DND-41 (cell line): ENCODE measurements at places on chromosomes 3 and 15.

DNA sequence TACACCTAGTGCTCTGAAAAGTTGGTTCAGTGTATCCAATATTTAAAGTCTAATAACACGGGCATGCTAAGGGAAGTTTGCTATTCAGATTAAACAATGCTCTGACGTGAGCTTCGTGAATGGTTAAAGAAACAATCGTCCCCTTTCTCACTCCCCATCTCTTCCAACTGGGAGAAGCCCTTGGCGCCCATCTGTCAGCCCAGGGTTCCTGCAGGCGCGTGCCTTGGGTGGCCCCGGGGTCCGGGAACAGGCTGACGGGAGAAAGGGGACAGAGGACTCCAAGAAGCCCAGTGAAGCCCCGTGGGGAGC lies 413 bp downstream of the SEC22C start:
- DNase-seq, result no peak

GRCh38 chr3:14404186-14404585 lies 1.8 kb downstream of the SLC6A6 start:
- no peak for DNase-seq

- peak; percentile 36 for DNase-seq
These were observed 77.2 kb downstream of the SCN10A start for GRCh38 chr3:38738630-38739395.

DNA sequence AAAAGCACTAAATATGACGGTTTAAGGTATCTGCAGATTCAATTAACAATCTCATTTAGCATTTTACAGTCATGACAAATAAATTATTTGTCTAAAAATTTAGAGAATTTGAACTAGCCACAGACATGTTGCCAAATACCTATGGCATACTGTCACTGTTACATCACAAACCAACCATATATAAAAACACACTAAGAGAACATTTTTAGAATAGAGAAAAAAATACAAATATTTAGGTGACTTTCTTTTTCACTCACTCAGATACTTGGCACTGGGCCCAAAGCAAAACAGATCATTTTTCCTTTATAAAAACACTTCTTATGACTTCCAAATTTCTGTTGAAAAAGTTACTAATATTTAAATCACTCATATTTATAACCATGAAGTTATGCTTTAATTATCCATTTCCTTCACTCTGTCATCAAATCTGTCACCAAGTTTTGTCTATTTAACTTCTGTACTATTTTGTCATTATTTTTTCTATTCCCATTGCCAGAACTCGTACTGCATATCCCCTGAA lies 644.7 kb downstream of the OTOL1 start:
- DNase-seq, result no peak

- DNase-seq, result no peak
These were observed 2.8 kb upstream of the XCR1 start for GRCh38 chr3:46029953-46030543.

DNA sequence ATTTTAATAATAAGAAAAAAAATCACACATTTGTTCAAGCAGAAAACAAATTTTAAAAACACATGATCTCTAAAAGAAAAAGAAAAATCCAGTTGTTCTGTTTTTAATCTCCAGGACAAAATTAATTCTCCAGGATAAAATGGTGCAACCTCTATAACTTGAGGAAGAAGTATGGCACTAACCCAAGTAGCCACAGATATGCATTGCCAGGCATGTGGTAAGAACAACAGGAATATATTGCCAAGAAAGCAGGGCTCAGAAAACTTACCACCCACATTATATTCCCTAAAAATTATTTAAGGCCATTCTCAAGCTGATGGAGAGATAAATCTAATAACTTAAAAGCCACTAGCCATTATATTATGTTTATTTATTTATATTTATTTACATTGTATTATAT lies 295.7 kb upstream of the TMCO5A start:
- DNase-seq, result no peak

DNA sequence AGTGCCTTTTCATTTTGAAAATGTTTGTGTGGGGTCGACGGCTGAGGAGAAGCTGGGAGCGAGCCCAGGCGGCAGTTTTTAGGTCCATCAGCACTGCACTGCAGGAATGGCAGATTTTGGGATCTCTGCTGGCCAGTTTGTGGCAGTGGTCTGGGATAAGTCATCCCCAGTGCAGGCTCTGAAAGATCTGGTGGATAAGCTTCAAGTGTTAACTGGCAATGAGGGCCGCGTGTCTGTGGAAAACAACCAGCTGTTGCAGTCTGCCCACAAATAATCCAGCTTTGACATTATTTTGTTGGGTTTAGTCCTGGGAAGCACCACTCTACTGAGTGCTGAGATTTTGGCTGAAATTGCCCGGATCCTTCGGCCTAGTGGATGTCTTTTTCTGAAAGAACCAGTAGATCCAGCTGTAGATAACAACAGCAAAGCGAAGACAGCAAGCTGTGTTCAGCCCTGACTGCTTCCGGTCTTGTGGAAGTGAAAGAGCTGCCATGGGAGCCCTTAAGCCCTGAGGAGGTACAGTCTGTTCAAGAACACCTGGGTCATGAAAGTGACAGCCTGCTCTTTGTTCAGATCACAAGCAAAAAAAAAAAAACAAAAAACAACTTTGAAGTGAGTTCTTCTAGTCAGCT lies 13.1 kb upstream of the ANP32A start:
- DNase-seq, result peak; percentile 79

- DNase-seq, result no peak
These were observed 33.9 kb downstream of the ILDR1 start for GRCh38 chr3:121988146-121988545.

DNA sequence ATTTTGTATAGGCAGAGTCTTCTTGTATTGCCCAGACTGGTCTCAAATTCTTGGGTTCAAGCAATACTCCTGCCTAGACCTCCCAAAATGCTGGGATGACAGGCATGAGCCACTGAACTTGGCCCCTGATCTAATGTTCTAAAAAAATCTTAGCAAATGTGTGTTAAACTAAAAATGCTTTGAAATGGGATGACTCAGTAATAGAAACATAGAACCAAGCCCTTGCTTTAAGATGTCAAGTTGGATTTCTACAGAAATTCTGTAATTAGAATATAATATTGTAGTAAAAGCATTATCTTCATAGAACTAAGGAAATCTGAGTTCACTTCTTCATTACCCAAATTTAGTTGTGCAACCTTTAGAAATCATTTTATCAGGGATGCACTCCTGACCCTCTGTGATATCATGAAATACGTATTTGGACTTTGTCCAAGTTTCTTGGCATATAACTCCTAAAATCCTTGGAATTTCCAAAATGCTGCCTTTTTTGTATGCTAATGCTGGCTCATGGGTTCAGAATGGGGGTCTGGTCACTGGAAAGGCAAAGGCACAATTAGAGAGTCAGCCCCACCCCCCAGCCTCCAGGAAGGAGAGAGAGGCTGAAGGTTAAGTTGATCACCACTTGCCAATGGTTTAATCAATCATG lies 217.3 kb downstream of the TP63 start:
- no peak for DNase-seq

DNA sequence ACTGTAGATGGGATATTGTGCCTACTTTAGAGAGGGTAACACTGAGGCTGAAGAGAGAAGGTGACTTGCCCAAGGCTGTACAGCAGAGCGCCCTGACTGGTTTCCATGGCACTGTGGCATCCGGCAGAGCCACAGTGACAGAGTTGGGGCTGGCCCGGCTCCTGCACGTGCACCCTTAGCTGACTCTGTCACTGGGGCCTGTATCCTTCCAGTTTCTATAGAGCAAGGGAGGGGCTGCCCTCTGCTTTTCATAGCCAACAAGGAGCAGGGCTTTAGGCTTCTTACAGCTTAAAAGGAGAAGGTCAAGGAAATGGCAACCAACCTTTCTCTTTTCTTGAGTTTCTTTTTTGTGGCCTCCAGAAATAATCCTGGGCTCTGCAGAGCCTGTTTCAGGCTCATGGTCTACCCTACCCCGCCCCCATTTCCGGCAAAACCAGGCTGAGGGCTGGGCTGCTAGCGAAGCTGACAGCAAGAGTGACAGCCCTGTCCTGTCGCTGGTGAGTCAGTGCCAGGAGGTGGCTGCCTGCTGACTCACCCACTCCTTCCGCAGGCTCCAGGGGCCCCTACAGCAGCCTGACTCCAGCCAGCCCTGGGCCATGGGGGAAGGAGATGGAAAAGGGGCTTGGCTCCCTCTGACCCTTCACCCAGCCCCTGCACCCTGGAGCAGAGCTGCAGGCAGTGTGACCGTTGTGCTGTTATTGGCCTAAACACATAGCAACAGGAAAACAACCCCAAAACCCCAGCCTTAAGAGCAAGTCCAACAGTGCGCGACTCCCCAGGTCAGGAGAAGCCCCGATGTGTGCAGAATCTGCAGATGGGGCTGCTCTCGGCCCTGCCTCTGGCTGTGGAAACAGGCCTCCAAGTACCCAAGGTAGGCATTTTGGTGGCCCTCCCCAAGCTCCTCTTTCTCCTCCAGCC lies 29.8 kb downstream of the SLC6A6 start:
- peak; percentile 97 for DNase-seq

- no peak for DNase-seq
These were observed 476.6 kb upstream of the ROBO1 start for GRCh38 chr3:80244390-80244789.

GRCh38 chr3:78275420-78275852 lies 1235.5 kb downstream of the ROBO2 start:
- no peak for DNase-seq

DNA sequence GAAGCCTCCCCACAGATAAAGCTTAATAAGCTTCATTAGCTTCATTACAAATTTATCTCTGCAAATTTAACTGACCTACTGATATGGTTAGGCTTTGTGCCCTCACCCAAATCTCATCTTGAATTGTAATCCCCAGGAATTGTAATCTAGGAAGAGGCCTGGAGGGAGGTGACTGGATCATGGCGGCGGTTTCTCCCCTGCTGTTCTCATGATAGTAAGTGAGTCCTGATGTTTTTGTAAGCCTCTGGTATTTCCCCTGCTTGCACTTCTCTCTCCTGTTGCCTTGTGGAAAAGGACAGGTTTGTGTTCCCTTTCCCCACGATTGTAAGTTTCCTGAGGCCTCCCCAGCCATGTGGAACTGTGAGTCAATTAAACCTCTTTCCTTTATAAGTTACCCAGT lies 226.1 kb upstream of the TTC14 start:
- DNase-seq, result no peak

DNA sequence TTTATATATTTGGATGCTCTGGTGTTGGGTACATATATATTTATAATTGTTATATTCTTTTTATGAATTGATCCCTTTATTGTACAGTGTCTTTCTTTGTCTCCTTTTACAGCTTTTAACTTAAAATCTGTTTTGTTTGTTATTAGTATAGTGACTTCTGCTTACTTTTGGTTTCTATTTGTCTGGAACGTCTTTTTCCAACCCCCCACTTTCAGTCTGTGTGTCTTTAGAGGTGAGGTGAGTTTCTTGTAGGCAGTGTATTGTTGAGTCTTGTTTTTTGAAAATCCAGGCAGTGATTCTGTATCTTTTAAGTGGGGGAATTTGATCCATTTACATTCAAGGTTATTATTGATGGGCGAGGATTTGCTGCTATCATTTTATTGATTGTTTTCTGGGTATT lies 62.0 kb downstream of the AP4E1 start:
- no peak for DNase-seq

- no peak for DNase-seq
These were observed 472.2 kb downstream of the GRM7 start for GRCh38 chr3:7333125-7333524.

- DNase-seq, result peak; percentile 70
These were observed 58.0 kb downstream of the CMTM8 start for GRCh38 chr3:32296251-32297204.

GRCh38 chr15:78811825-78812183 lies 540 bp upstream of the ADAMTS7 start:
- no peak for DNase-seq

DNA sequence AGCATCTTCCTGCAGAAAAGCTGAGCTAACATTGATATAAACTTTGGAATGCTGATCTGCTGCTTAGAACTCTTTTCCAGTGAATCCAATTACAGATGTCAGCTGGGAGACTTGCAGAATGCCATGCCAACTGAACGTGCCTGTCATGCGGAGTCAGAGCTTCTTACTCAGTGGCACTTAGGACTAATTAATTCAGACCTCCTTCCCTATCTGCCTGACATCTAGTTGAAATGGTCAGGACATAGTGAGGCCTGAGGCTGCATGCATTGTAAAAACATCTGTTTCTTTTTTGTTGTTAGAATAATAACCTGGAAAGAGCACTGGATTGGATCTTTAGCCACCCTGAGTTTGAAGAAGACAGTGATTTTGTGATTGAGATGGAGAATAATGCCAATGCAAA lies 112.6 kb downstream of the USP13 start:
- no peak for DNase-seq

GRCh38 chr3:8864402-8865350 lies 95.3 kb upstream of the OXTR start:
- no peak for DNase-seq

DNA sequence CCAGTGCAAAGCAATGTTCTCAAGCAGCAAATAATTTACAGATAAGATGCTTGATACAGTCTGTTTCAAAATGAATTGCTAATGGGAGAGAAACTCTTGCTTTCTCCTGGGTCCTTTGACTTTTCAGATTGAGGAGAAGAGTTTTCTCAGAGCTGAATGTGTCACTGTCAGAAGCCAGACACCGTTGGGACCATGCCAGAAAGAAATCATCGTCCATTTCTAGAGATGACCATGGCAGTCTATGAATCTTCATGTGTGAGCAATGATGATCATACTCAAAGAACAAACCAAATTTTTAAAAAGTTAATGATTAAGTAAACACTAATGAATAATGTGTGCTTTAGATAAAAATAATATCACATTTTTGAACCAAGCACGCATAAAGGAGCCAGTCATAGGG lies 77.6 kb downstream of the ZNF385D start:
- no peak for DNase-seq

DNA sequence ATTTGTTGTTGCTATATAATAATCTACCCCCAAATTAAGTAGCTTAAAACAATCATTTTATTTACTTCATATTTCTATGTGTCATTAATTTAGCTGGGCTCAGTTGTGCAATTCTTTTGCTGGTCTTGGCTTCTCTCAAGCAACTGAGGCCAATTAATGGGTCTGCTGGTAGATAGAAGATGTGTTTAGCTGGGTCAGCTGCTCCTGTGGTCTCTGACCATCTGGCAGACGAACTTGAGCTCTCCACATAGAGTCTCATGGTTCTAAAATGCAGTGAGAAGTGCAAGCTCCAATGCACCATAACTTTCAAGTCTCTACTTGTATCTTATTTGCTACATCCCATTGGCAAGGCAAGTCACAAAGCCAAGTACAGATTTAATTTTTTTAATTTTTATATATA lies 515.6 kb downstream of the ZIC1 start:
- no peak for DNase-seq

- no peak for DNase-seq
These were observed 42.0 kb downstream of the RASA2 start for GRCh38 chr3:141528800-141529199.

DNA sequence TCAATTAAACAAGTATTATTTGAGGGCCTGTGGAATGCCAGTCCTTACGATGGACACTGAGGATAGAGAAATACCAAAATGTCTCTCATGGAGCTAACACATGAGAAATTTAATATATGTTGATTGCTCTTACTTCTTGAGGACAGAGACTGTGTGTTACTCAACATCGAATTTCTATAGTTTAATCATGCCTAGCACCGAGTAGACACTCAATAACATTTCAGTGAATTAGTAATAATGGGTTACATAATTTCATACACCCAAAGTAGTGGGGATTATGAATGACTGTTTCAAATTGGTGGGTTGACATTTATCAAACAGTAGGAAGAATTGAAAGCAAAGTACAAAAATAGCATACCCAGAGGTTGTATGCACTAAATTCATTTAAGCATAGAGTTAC lies 11.2 kb downstream of the FMN1 start:
- no peak for DNase-seq
